ENCODE measurements at places on chromosomes 3 and 15.

DNA sequence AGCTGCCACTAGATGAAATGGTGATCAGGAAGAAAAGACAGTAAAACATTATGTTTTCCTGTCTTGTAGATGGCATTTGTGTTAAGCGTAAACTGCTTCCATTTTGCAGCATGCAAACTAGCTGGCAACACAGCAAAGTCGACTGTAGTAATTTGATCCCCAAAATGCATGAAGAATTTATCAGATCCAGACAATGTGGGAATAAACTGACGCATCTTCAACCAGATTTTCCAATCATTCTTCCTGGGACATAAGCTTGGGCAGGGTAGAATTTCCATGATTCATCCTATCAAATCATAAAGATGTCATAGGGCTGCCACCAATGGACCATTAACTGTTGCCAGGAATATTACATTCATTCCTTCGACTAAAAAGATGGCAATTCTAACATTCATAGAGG, 260.3 kb downstream of the ERC2 start:
- no peak for DNase-seq

GRCh38 chr3:99485286-99485685, 153.1 kb upstream of the COL8A1 start:
- DNase-seq: no peak

DNA sequence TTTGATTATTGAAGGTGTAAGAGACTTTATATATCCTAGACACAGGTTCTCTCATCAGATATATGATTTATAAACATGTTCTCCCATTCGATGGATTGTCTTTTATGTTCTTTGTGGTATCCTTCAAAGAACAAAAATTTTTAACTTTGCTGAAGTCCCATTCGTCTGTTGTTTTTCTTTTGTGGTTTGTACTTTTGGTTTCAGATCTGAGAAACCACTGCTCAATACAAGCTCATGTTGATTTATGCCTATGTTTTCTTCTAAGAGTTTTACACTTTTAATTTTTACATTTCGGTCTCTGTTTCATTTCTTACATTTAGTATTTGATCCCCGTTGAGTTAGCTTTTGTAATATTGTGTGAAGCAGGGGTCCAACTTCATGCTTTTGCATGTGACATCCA, 103.3 kb upstream of the SPRED1 start:
- DNase-seq: no peak

DNA sequence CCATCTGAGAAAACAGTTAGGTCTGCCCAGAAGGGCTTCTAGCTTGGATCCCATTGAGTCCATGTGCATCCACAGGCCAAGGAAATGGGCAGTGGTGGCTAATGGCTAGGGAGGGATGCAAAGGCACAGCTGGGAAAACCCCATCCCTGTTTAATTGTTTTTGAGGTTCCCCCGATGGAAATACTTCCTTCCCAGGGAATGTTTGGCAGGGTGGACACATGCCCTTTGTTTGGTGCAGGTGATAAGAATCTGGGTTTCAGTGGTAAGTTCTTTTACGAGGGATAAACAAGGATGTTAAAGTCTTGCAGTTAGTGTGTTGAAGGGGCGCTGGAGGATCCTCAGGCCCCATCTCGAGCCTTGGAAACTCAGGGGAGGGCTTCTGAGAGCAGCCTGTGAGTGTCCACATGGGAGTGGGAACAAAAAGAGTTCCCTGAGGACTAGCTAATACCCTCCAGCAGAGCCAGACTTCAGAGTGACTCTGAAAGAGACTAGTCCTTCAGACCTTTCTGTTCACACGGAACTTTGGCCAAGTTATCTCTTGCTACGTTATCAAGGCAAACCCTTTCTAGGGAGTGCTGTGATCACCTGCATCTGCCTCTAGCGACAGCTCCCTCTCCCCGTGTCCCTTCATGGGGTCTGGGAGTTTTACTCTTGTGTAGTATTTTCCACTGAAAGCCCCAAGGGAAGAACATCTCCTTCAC, 17.4 kb downstream of the PTPRG start:
- DNase-seq: no peak

- DNase-seq: no peak
These were observed 375.1 kb downstream of the NAALADL2 start for GRCh38 chr3:175233957-175234940.

DNA sequence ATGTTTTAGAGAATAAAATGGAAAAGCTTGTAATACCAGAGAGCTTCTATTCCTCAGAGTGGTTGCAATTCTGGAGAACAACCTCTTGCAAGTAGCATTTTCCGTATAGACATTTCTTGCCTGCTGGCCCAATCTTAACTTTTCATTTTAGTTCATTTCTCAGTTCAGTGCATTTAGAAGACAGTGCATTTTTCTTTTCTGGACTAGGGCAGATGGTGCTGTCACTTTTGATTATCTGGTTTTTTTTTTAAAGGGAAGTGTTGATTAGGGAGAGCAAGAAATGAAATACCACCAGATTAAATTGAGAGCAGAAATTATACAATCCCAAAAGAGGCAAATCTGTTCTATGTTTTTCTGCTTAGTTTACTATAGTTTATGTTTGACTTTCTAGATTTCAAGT, 172.7 kb downstream of the GHSR start:
- DNase-seq: no peak

GRCh38 chr3:11998092-11998491, 6.1 kb upstream of the SYN2 start:
- DNase-seq: no peak

- no peak for DNase-seq
These were observed 254.5 kb downstream of the NEK10 start for GRCh38 chr3:27114684-27115083.

GRCh38 chr3:13718436-13718835, 161.4 kb downstream of the WNT7A start:
- no peak for DNase-seq

DNA sequence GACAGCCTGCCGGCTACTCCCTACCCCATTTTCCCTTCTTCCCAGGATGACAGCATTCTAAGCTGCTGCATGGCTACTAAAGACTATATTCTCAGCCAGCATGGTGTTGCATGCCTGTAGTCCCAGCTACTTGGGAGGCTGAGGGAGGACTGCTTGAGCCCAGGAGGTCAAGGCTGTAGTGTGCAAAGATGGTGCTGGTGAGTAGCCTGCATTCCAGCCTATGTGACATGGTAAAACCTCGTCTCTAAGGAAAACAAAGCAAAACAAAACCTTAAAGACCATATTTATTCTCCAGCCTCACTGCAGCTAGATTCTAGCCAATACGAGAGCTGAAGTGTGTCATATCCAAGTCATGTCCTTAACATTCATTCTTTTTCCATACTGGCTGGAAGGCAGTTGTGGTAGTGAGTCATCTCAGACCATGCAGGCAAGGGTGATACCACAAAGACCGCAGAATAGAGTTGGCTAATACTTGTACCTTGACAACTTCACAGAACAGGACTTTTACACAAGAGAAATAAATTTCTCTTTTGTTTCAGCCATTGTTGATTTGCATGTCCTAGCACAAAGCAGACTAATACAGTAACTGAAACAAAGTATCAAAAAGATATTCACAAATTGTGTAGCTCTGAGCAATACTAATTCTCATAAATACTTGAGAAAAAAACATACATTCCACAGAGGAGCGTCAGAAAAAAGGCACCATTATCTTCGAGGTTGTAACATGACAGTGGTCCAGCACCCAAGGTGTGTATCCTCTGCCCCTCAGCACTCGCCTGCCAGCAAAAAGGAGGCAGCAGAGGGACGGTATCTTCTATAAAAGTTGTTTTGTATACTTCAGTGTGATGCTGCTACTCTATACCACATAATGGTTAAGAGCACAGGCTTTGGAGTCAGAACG, 14.8 kb downstream of the PBRM1 start:
- DNase-seq: peak; percentile 54

DNA sequence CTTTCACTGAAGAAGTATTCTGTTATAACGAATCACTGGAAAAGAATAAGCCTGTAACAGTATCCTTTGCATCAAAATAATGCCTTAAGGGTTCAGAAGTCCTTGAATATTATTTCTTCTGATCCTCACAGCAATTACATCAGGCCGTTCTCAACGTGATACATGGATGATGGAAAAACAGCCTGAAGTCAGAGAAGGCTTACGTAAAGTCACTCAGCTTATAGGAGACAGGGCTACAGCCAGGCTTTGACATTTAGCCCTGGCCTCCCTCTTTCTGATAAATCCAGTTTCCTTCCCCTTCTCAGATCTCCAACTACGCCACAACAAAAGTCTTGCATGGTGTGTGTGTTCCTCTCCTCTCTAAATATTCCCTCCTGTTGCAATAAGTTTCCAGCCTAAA, 131.9 kb downstream of the ANO10 start:
- DNase-seq: no peak

DNA sequence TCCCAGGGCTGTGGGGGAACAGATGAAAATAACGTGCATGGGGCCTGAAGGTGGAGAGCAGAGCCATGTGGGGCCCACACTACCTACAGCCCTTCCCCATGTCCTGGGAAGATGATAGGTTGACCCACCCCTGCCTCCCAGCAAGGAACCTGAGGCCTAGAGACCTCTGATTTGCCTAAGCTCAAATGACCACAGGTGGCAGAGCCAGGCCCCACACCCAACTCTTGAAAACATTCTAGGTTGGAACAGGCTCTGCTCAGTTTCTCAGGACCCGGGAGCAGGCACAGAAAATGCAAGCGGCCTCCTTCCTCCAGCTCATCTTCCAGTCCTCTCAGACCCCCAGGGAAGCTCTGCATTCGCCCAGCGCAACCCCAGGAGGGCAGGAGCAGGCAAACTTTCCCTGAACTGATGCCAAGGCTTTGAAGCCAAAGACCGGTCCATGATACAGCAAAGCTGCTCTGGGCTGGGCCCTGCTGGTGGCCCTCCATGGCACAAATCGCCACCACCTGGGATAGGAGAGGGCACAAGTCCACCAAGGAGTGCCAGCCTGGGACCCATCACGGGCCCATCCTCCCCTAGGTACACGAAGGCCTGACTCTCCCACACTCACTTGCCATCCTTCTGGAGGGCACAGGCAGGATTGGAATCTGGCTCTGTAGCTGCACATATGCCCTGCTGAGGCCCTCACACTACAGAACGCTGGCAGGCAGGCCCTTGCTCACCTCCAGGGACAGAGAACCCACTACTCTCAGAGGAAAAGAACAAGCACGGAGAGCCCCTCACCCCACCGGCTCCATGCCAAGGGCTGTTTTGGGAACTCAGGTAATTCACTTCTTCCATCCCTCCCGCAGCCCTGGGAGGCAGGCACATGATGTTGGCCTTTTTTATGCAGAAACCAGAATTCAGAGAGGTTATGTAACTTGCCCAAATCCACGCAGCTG, 51.0 kb upstream of the FURIN start:
- no peak for DNase-seq

- no peak for DNase-seq
These were observed 12.0 kb downstream of the TBC1D5 start for GRCh38 chr3:17730318-17730967.

DNA sequence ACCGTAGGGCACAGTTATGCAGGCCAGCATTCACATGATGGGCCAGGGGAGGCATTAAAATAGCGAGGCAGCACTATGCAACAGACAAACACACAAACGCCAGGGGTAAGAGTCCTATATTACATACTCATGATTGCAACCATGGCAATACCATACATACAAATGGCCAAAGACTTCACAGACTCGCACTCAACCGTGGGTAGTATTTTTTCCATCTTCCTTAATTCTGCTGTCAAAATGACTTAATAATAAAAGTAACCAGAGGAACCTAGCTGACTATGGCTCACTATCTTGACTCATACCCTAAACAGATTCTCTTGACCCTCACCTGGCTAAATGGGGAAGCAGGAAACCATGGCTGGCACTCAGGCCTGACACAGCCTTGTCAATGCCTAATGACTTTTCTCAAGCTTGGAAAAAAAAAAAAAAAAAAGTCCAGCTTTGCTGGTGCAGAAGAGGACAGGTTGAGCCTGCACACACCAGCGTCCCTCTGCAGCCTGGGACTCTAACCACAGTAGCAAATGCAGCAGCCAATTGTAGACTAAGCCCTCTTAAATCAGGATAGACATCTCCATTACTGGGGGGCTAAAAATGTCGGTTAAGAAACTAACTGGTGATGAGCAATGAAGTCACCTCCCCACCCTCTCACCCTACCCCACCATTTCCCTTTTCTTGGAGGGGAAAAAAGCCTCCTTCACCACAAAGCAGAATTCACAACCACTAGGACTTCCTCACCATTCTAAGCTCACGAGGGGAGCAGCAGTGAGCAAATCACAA, 23.1 kb downstream of the CCDC12 start:
- DNase-seq: no peak

DNA sequence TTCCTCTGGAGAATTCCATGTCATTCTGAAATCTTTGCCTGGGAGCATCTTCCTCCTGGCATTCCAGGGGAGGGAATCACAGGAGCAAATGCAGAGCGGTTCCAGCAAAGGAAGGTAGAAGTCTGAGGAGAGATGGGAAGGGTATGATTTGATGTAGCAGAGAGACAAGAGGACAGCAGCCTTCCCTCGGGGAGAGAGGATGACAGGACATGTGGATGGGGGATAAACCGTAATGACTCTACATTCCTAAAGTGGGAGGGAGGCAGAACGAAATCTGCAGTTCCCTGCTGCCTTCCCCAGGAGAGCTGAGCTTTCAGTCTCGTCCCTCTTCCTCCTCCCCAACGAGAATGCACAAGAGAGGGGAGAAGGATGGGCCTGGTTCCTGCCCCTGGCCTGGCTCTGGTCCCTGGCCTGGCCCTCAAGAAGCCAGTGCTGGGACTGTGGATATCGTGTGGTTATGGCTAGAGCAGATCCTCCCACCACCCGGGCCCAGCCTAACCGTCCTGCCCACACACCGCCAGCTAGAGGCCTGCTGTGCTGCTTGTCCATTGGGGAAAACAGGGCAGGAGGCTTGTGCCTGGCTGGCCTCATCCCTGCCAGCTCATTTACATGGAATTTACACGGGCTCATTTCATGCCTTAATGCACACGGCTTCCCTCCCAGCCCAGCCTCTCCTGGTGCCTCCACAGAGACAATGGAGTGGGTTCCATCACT, 26.6 kb downstream of the SEMA7A start:
- no peak for DNase-seq

DNA sequence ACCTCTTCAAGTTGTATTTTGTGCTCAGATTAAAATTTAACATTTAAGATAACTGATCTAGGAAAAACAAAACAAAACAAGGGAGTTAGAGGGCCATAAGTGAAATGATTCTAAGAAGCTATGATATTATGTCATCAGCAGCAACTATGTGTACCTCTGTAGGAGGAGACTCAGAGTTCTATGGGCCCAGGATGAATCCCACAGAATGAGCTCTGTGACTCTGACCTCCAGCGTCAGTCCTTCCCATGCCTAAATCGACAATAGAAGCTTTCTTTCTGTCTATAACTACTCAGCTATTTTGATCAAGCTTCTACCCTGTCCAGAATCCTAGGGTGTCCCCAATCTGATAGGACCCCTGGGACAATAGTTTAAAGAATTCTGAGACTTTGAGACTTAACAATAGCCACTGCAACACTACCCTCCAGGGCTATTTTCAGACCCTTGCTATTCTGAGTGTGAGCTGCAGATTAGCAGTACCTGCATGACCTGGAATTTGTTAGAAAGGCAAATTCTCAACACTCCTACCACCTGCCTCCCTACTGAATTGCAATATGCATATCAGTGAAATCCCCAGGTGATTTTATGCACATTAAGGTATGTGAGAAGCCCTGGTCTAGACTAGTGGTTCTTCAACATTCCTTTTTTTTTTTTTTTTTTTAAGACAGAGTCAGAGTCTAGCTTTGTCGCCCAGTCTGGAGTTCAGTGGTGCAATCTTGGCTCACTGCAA, 66.7 kb downstream of the ARHGAP31 start:
- no peak for DNase-seq
